Right ventricle myocardium inferior (tissue), 1 donor: ENCODE measurements at places on chromosomes 11 and 22. TPM values are rescaled to one million over a fixed set of nuclear protein-coding genes. Genes with fewer than 3 reads are reported as not detected.

GRCh38 chr11:2151500-2152257, 9.3 kb downstream of the INS start:
- no peak for DNase-seq

DNA sequence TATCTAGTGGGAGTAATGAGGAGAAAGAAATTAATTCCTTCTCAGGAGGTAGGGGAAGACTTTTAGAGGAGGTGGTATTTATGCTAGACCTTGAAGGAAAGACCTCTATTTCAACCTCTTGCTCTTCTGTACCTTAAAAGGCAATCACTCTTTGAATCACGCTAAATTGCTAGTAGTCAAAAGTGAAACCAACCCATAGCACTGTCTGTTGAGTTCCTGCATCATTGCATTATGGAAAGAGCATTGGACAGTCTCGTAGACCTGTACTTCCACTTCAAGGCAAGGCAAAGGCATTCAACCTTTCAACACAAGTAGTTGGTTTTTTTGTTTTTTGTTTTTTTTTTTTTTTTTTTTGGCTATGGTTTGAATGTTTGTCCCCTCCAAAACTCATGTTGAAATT, 770.4 kb downstream of the ETS1 start:
- no peak for DNase-seq

GRCh38 chr11:10118865-10119264, 175.2 kb downstream of the SBF2 start:
- no peak for DNase-seq

DNA sequence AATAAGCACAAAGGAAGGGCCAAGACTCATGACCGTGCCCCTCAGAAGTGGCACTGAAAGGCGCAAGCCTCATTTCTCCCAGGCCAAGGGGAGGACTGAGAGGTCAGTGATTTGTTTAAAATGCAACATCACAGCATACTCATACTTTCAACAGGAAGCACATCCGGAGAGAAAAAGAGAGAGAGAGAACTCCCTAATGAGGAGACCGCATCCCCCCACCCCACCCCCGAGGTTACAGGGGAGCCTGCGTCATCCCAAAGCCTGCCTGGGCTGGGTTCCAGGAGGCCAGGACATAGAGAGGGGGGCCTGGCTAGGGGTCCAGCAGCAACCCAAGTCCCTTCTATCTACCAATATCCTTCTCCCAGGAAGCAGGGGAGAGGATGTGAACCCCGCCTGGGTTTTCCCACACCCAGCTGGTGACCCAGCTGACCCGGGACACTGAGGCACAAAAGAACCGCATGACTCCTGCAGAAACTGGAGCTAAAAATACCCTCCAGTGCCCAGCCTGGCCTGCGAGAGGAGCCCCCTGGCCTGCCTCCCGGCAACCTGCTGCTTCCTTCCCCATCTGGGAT, 3.8 kb downstream of the CSNK1E start:
- peak; percentile 89 for DNase-seq

- DNase-seq: no peak
Measured at GRCh38 chr11:34644669-34645406, 23.9 kb downstream of the EHF start.

- DNase-seq: no peak
Measured at GRCh38 chr11:12414611-12415010, 37.2 kb downstream of the PARVA start.

DNA sequence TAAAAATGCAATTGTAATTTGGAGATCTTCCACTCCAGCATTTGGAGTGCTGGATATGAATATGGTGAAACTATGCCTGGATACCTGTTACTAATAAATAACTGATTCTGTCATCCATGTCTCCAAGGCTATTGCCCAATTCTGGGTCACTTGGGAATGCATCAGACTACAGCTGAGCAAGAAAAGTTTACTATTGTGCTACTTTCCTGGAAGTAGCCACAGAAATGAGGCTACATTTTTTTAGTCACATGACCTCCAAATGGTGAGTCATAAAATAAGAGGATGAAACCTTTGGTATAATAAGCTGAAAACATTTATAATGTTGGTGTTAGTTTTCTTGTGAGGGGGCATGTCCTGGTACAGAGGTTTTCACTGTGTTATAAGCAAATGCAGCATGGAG, 44.4 kb downstream of the DCDC1 start:
- no peak for DNase-seq

DNA sequence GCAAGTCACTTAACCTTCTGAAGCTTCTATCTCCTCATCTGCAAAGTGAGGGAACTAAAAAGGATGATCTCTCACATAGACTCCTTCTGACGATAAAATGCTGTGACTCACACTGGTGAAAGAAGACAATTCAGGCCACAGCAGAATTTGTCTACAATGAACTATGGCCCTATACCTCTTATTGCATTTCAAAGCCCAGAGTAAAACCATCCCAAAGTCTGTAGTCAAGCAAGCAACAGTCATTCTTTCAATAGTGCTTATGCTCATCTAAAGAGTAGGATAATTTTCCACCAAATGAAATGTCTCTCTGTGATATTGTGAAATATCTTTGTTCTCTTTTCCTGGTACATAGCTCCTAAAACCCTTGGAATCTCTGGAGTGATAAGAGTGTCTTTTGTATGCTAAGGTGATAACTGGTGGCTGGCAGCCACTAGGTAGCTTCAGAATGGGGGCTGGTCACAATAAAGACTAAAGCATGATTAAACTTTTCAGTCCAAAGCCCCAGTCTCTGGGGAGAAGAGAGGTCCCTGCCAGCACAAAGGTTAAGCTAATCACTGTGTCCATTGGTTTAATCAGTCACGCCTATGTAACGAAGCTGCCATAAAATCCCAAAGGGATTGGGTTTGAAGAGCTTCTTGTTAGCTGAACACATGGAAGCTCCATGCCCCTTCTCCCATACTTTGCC, 30.8 kb downstream of the SYTL2 start:
- no peak for DNase-seq

DNA sequence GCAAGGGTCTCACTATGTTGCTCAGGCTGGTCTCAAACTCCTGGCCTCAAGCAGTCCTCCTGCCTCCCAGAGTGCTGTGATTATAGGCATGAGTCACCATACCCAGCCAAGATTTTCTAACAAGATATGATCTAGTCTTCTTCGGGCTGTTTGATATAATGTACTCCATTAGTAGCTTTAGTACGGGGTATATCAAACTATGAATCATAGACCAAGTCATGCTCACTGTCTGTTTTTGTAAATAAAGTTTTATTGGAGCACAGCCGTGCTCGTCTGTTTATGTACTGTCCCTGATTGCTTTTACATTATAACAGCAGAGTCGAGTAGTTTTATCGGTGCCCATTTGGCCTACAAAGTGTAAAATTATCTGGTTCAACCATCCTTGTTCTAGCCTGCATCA, 43.9 kb upstream of the GRIK4 start:
- no peak for DNase-seq

GRCh38 chr11:116771935-116772334, 852 bp downstream of the BUD13 start:
- DNase-seq: no peak

DNA sequence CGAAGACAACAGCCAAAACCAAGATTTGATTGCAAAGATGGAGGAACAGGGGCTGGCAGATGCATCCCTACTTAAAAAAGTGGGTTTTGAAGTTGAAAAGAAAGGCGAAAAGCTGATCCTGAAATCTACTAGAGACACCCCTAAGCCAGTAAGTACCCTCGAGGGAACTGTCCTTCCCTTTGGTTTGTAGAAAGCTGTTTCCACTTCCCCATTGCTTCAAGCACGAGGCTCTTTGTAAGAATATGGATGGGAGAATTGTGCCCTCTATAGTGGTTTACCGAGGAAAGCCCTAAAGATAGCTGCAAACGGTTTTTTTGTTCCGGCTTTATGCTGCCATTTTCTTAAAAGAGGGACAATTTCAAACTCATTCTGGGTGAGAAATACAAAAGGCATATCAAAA, 133.9 kb downstream of the WNT7B start:
- DNase-seq: no peak

- DNase-seq: no peak
Measured at GRCh38 chr22:43923191-43923590, 414 bp upstream of the PNPLA3 start.

DNA sequence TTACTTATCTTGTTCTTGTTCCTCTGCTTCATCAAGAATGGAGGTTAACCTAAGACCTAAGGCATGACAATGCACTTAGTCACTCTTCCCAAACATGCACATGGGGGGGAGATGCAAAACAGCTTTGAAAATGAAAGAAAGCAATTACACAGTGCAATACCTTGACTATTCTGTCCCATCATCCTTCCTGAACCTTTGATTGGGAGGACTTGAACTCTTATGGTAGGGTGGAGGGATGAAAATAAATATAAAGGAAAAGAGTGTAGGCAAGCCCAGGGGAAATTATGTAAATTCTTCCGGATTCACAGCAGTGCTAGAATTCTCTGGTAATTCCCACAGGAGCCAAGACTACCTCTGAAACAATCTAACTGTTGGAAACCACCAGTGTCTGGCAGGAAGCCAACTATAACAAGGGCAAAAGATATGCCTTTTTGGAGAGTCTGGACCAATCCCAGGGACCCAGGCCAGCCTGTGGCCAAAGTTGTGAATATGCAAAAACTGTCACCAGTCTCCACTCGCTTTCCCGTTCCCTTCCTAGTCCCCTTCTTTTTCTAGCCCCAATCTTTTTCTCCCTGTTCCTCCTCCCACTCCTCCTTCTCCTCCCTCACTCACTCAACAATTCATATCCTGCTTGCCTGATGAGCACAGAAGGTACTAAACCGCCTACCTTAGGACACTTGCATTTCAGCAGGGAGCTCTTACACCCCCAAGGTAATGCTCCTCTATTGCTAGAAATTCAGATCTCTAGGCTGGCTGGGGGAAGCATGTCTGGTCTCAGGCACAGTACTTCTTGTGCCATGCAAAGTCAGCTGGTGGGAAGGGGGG, 2.5 kb upstream of the RCN1 start:
- DNase-seq: no peak

- DNase-seq: no peak
Measured at GRCh38 chr11:27869701-27870100, 169.4 kb upstream of the BDNF start.

- DNase-seq: no peak
Measured at GRCh38 chr11:129460714-129461113, 85.1 kb downstream of the BARX2 start.

- DNase-seq: no peak
Measured at GRCh38 chr22:26339755-26340154, 89.3 kb upstream of the ASPHD2 start.

DNA sequence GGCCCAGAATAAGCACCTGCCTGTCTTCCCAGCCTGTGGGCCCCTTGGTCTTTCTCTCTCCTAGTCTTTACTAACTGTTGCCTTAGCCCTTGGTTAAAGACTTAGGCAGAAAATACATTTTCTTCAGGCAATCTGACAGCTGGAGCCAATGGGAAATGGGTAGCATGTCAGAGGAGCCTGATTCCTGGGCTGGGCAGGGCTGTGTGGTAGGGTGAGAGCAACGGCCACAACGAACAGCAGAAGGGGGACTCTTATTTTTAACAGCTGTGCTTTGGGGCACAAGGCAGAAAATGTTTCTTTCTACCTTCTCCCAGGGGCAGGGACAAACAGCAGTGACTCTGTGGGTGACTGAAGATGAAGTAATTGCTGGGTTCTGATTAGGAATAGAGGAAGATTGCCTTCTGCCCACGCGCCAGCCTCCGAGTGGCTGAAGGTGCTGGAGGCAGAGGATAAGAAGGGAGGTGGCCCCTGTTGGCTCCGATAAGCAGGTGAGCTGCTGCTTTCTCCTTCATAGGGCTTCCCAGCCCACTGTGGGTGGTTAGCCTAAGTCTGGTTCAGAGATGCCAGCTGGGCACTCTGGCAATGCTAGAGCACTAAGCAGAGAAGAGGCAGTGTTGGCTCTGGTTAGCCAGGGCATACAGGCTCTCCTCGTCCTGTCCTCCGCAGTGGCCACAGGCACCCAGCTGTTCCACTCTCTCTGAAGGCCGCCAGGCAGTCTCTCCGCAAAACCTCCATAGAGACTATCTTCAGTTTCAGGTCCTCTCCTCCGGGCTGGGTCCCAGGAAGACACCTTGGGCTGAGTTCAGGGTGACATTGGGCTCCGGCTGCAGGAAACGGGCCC, 1.5 kb downstream of the YPEL4 start:
- no peak for DNase-seq

DNA sequence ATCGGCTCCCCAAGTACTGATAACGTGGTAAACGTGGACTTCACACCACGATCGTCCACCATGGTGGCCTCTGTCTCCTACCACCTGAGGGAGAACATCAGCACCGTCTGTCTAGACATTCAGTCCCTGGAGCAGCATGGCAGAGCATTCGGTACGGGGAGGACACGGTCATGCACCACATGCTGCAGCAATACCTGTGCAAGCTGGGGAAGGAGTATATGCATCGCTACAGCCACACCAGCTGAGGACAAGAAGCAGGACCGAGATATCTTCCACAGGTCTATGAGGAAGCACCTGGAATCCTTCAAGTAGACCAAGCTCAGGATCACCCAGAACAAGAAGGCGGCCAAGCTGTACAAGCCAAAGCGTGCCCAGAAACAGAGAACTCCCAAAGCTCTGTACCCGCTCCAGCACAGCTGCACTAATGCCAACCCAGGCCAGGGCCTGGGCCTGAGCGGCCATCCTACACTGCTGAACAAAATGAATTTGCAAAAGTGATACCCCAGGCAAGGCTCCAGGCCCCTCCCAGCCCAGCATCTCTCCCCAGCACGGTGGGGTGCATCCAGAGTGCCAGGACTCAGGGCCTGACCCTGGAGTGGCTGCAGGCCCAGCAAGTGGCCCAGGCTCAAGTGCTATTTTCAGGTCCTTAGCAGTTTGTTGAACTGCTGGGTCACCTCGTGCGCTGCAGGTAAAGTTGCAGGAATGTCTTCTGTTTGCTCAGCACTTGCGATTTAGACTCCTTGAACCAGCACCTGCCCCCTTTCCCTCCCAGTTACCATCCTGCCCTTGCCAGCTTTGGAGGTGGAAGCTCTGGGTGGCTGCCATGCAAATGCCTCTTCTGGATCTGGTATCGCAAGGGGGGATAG, 119.3 kb upstream of the SERPIND1 start:
- no peak for DNase-seq

DNA sequence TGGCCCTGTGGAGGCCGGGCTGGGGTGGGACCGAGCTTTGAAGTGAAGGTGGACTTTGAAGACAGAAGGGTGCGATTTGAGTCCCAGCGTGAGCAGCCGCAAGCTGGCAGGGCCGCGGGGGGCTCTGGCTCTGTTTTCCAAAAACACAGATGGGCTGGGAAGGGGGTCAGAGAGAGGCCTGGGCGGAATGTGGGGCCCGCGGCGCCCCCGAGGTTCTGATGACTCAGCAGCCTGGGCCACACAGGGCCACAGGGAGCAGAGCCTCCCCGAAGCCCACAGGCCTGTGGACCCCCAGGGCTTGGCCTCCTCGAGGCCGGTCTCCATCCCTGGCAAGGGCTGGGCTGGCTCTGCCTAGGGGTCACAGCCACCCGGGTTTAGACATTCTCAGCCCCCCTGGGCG, 6.1 kb downstream of the INS start:
- no peak for DNase-seq

OR2AG2 gene
- not detected for total RNA-seq

OR52A1 gene
- not detected for total RNA-seq

GNAZ gene
- 3.1 TPM for total RNA-seq

MUC5AC gene
- not detected for total RNA-seq

CNTF gene
- total RNA-seq: 0.70 TPM

LARGE2 gene
- total RNA-seq: not detected

KRTAP5-7 gene
- total RNA-seq: not detected
